ENCODE measurements at places on chromosomes 7 and 10. TPM values are rescaled to one million over a fixed set of nuclear protein-coding genes. Genes with fewer than 3 reads are reported as not detected.

Gene DMBT1
- total RNA-seq: 0.10 TPM

Gene DPP6
- total RNA-seq: 36.3 TPM

Gene SLC4A2
- total RNA-seq: 27.5 TPM

Gene EGR2
- 3.9 TPM for total RNA-seq

Gene CAMK2B
- 21.9 TPM for total RNA-seq

Gene TCF7L2
- 12.9 TPM for total RNA-seq

Gene ATOH7
- 0.39 TPM for total RNA-seq

Gene MSANTD7
- 18.2 TPM for total RNA-seq

Gene COL28A1
- 6.8 TPM for total RNA-seq

Gene CRPPA
- total RNA-seq: 7.9 TPM

Gene TPST1
- total RNA-seq: 59.6 TPM

Gene PRLHR
- total RNA-seq: 0.22 TPM

Gene MEIG1
- total RNA-seq: 1.2 TPM

Gene GNGT1
- total RNA-seq: not detected

Gene ADAM8
- 3.9 TPM for total RNA-seq

Gene INMT
- 5.6 TPM for total RNA-seq

Gene FXYD4
- not detected for total RNA-seq

Gene SLC39A12
- total RNA-seq: 46.9 TPM

Gene PGAM2
- 10.7 TPM for total RNA-seq

Gene ZNF503
- total RNA-seq: 9.6 TPM

Gene TFR2
- total RNA-seq: 7.0 TPM

Gene ELFN1
- total RNA-seq: 8.2 TPM

Gene TNKS2
- total RNA-seq: 91.9 TPM

Gene PNLIPRP2
- not detected for total RNA-seq

Gene AGBL3
- 5.9 TPM for total RNA-seq

Gene MRLN
- total RNA-seq: 1.6 TPM

Gene IDI2
- total RNA-seq: not detected

All from spinal cord (tissue), 10 donors.